Heart left ventricle (tissue), 16 donors: ENCODE measurements at places on chromosomes 7 and 10. TPM values are rescaled to one million over a fixed set of nuclear protein-coding genes. Genes with fewer than 3 reads are reported as not detected.

The CAPZA2 gene
- total RNA-seq: 114 TPM

The ZNF485 gene
- total RNA-seq: 1.9 TPM

The AKR1E2 gene
- 6.6 TPM for total RNA-seq

The OR9A2 gene
- not detected for total RNA-seq

The PLEKHS1 gene
- total RNA-seq: not detected

The MRLN gene
- not detected for total RNA-seq

The ELOVL3 gene
- total RNA-seq: not detected

The AGFG2 gene
- 33.9 TPM for total RNA-seq

The PON1 gene
- total RNA-seq: 0.39 TPM

The IDI2 gene
- 0.18 TPM for total RNA-seq

The SEMA4G gene
- total RNA-seq: 1.3 TPM

The WIPF3 gene
- 2.6 TPM for total RNA-seq

The NUP205 gene
- total RNA-seq: 18.6 TPM

- no peaks in the 10 kb centered on the region for H3K27me3 ChIP-seq
- H3K36me3 ChIP-seq: no peaks in the 10 kb centered on the region
- no peak for DNase-seq
- H3K4me3 ChIP-seq: no peak overlapping the region
- H3K27ac ChIP-seq: no peak overlapping the region
Observed at GRCh38 chr7:137661634-137662033, 185.1 kb downstream of the DGKI start.

DNA sequence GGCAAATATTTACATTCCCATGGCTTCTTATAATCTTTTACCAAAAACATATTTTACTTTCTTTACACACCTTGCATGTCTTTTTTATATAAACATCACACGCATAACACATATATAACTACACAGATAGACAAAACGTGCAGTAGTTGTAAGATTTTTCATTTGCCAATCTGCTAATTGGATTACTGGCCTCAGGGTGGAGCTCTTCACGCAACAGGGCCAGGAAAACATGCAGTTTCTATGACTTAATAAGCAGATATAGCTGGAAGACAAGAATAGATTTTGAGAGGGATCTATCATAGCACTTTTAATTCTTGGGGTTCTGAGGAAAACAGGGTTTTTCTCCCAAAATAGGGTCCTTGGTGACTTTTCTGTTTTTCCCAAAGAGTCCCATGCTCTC is 12.7 kb downstream of the ACADSB start:
- H3K4me1 ChIP-seq: no peaks in the 10 kb centered on the region
- H3K27ac ChIP-seq: no peak overlapping the region
- H3K36me3 ChIP-seq: no peaks in the 10 kb centered on the region
- DNase-seq: no peak

GRCh38 chr10:69239136-69239535 is 19.0 kb downstream of the HKDC1 start:
- no peak for DNase-seq
- no peaks in the 10 kb centered on the region for H3K36me3 ChIP-seq
- peaks cover 5% of the 10 kb centered on the region for H3K4me1 ChIP-seq
- H3K4me3 ChIP-seq: no peak overlapping the region

GRCh38 chr7:50646069-50646468 is 80.9 kb upstream of the DDC start:
- no peaks in the 10 kb centered on the region for H3K27me3 ChIP-seq
- H3K27ac ChIP-seq: no peak overlapping the region
- H3K4me3 ChIP-seq: no peak overlapping the region
- no peak for DNase-seq
- no peaks in the 10 kb centered on the region for H3K36me3 ChIP-seq

- no peaks in the 10 kb centered on the region for H3K27me3 ChIP-seq
- H3K4me1 ChIP-seq: no peaks in the 10 kb centered on the region
- no peaks in the 10 kb centered on the region for H3K36me3 ChIP-seq
- DNase-seq: no peak
Observed at GRCh38 chr10:60417901-60418300, 28.2 kb upstream of the ANK3 start.

GRCh38 chr10:50326757-50327701 is 75.7 kb upstream of the ASAH2 start:
- H3K4me1 ChIP-seq: peaks cover 68% of the 10 kb centered on the region
- H3K27ac ChIP-seq: peak overlapping the region; percentile 73
- peak overlapping the region; percentile 36 for H3K4me3 ChIP-seq
- H3K27me3 ChIP-seq: no peaks in the 10 kb centered on the region
- H3K36me3 ChIP-seq: no peaks in the 10 kb centered on the region

DNA sequence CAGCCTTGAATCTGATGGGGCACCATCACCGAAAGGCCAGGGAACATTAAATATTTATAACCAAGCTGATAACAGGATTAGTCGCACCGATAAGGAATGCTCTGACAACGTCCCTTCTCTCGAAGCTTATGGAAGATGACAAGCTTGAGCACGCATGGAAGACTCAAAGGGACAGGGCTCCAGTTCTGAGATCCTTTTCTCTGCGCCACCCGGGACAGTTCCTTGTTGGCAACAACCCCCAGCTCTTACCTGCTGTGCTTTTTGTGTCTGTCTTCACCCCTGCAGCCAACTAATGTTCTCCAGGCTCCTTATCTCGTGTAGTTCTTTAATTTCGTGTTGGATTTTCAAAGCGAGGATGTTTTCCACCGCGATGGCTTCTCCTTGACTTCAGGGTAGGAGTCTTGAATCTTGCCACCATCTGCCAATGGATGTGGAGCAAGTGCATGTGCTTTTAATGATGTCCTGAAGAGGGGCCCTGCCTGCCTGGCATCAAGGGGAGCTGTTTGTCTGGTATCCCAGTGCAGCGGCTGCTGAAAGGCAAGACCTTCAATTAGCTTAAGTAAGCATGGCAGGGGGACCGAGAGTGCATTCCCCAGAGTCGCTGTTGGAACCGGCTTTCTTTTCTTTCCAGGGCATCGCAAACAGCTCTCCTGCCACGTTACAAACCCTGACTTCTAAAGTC is 354 bp upstream of the FERD3L start:
- H3K4me1 ChIP-seq: peaks cover 20% of the 10 kb centered on the region
- H3K36me3 ChIP-seq: no peaks in the 10 kb centered on the region
- DNase-seq: no peak
- peaks cover 38% of the 10 kb centered on the region for H3K27me3 ChIP-seq
- peak overlapping the region; percentile 25 for H3K4me3 ChIP-seq
- H3K27ac ChIP-seq: no peak overlapping the region

DNA sequence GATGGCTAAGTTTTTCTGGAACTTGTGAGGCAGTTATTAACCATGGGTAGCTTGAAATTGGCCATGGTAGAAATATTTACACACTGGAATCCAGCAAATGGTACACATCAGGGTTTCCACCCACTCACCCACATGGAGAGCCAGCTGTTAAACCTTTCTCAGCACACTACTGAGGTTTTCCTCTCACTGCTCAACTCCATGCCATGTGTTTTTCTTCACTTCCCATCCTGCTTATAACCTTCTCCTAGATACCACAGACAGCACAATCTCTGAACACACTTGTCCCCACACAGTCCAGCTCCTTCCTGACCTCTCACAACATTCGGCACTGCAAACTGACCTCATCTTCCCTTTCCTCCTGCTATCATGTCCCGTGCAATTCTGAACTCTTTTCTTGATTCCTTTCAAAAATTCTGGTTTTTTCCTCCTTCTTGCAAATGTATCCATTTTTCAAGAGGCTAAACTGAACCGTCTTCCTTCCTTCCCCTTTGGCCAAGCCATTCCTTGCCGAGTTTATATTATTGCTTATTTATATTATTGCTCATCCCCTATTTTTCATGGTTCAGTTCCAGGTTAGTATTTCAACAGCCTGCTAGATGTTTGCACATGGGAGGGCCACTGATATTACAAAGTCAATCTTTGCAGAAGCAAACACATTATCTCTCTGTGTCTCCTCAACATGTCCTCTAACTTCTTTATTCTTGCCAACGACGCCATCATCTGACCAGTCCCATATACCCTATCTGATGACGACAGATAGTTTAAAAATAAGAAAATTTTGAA is 606.4 kb downstream of the SORCS1 start:
- no peaks in the 10 kb centered on the region for H3K4me1 ChIP-seq
- no peaks in the 10 kb centered on the region for H3K27me3 ChIP-seq
- H3K27ac ChIP-seq: no peak overlapping the region
- no peaks in the 10 kb centered on the region for H3K36me3 ChIP-seq

GRCh38 chr7:42198974-42199668 is 37.9 kb downstream of the GLI3 start:
- no peak overlapping the region for H3K4me3 ChIP-seq
- H3K27me3 ChIP-seq: no peaks in the 10 kb centered on the region
- H3K4me1 ChIP-seq: no peaks in the 10 kb centered on the region
- no peak overlapping the region for H3K27ac ChIP-seq
- no peaks in the 10 kb centered on the region for H3K36me3 ChIP-seq

GRCh38 chr7:138649506-138649905 is 51.7 kb downstream of the SVOPL start:
- no peaks in the 10 kb centered on the region for H3K4me1 ChIP-seq
- H3K36me3 ChIP-seq: no peaks in the 10 kb centered on the region
- no peaks in the 10 kb centered on the region for H3K27me3 ChIP-seq
- no peak overlapping the region for H3K4me3 ChIP-seq
- DNase-seq: no peak

- H3K4me1 ChIP-seq: no peaks in the 10 kb centered on the region
- DNase-seq: no peak
- H3K36me3 ChIP-seq: no peaks in the 10 kb centered on the region
Observed at GRCh38 chr7:3206771-3207191, 94.3 kb upstream of the SDK1 start.

- no peaks in the 10 kb centered on the region for H3K36me3 ChIP-seq
- no peaks in the 10 kb centered on the region for H3K27me3 ChIP-seq
- H3K4me1 ChIP-seq: peaks cover 11% of the 10 kb centered on the region
- no peak for DNase-seq
Observed at GRCh38 chr7:140645166-140645900, 4.7 kb upstream of the DENND2A start.

DNA sequence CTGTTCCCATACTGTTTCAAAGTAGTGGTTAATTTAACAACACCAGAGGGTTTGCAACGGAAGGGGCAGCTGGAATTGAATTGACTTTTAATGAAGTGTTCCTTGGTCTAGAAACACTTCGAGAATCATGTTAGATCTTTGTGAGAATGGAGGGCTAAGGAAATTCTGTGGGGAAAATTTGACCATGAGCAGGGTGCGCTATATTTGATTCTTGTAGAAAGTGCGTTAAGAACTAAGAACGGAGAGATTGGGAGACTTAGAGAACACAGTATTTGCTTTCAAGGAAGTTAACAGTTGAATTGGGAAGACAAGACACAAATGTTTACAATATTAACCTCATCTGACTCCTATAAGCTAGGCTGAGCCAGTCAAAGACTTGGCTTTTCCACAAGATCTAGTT is 1.2 kb downstream of the ZNF212 start:
- H3K27ac ChIP-seq: no peak overlapping the region
- no peaks in the 10 kb centered on the region for H3K27me3 ChIP-seq
- H3K36me3 ChIP-seq: no peaks in the 10 kb centered on the region
- peaks cover 22% of the 10 kb centered on the region for H3K4me1 ChIP-seq
- peak overlapping the region; percentile 99 for H3K4me3 ChIP-seq

- H3K4me3 ChIP-seq: no peak overlapping the region
- H3K36me3 ChIP-seq: no peaks in the 10 kb centered on the region
- H3K27me3 ChIP-seq: no peaks in the 10 kb centered on the region
- peaks cover 4% of the 10 kb centered on the region for H3K4me1 ChIP-seq
Observed at GRCh38 chr7:100626530-100627237, 14.3 kb downstream of the MOSPD3 start.

GRCh38 chr10:9301148-9301547 is 1246.7 kb downstream of the GATA3 start:
- H3K27ac ChIP-seq: no peak overlapping the region
- DNase-seq: no peak
- H3K4me3 ChIP-seq: no peak overlapping the region
- no peaks in the 10 kb centered on the region for H3K4me1 ChIP-seq
- no peaks in the 10 kb centered on the region for H3K27me3 ChIP-seq

DNA sequence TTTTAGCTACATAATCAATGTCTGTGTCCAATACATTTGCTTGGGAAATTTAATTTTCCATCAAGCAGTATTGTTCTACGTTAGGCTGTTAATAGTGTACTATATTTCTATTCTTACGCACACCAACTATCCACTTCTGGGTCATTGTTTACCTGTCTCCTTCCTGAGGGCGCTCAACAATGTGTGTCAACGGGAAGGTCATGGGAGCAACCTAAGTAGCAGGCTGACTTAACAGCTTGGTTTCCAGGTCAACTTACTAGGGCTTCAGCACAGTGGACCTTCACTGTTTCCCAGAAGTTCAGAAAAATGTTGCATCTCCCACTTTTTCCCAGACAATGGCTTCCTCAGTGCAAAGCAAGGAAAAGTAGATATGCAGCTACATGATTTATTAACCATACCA is 13.7 kb downstream of the THSD7A start:
- no peaks in the 10 kb centered on the region for H3K4me1 ChIP-seq
- H3K4me3 ChIP-seq: no peak overlapping the region
- no peak for DNase-seq
- no peak overlapping the region for H3K27ac ChIP-seq
- H3K36me3 ChIP-seq: no peaks in the 10 kb centered on the region

- H3K36me3 ChIP-seq: no peaks in the 10 kb centered on the region
- no peaks in the 10 kb centered on the region for H3K27me3 ChIP-seq
- H3K27ac ChIP-seq: no peak overlapping the region
- no peak overlapping the region for H3K4me3 ChIP-seq
- DNase-seq: no peak
- no peaks in the 10 kb centered on the region for H3K4me1 ChIP-seq
Observed at GRCh38 chr7:154425271-154425670, 373.1 kb downstream of the DPP6 start.

GRCh38 chr10:125982260-125982948 is 86.0 kb downstream of the FANK1 start:
- no peak overlapping the region for H3K4me3 ChIP-seq
- no peaks in the 10 kb centered on the region for H3K27me3 ChIP-seq
- no peaks in the 10 kb centered on the region for H3K4me1 ChIP-seq

DNA sequence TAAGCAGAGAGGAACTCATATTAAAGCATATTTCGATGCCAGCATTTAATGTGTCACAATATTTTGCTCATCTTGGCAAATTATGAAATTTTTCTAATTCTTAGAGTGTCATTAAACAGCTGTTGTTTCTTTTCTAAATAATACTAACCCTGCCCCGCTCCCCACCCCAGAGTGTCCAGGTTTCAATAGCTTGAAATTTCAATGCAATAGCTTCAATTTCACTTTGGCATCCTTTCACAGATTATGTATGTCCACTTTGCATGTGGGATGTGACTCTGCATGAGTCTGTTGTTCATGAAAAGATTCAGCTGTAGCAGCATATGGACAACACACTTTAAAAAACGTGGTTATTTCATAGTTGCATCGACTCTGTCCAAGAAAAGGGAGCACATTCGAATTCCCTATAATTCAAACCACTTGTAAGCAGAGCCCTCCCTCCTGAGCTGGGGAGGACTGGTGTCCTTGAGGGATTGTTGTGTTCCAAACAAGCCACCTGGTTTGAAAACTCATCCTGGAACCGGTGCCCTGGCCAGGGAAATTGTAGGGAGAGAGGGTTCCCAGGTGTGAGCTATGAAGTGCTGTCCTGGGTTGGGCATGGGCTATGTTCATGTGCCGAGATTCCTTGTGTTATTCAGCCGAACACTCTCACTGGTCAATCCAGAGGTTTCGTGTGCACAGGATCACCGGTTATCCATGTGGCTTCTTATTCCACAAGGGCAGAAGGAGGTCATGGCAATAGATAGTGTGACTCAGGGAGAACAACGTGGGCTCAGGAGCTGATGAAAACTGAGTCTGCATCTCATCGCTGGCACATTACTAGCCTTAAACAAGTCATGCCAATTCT is 64.6 kb upstream of the CREB5 start:
- H3K4me3 ChIP-seq: no peak overlapping the region
- no peaks in the 10 kb centered on the region for H3K27me3 ChIP-seq
- H3K27ac ChIP-seq: peak overlapping the region; percentile 62
- H3K4me1 ChIP-seq: peaks cover 12% of the 10 kb centered on the region
